ENCODE measurements at places on chromosomes 7 and 10. TPM values are rescaled to one million over a fixed set of nuclear protein-coding genes. Genes with fewer than 3 reads are reported as not detected.

The CTTNBP2 gene
- not detected for total RNA-seq

- no peaks in the 10 kb centered on the region for H3K4me1 ChIP-seq
- no peaks in the 10 kb centered on the region for H3K36me3 ChIP-seq
- no peak overlapping the region for H3K27ac ChIP-seq
- no peak for DNase-seq
These were observed 312.0 kb upstream of the GLI3 start for GRCh38 chr7:42548816-42549611.

DNA sequence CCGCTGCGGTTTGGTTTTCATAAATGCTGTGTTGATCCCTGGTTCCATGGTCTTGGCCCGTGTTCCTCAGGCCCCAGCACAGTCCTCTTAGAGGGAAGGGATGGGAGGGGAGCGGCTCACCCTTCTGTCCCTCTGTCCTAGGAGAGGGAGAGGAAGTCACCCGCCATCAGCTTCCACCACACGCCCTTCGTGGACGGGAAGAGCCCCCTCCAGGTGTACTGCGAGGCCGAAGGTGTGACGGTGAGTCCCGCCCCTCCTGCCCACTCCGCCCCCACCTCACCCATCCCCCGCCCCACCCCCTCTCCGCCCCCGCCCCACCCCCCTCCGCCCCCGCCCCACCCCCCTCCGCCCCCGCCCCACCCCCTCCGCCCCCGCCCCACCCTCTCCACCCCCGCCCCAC, 37.5 kb upstream of the DPYSL4 start:
- no peaks in the 10 kb centered on the region for H3K27me3 ChIP-seq
- H3K4me3 ChIP-seq = no peak overlapping the region
- no peak for DNase-seq
- no peaks in the 10 kb centered on the region for H3K4me1 ChIP-seq
- no peak overlapping the region for H3K27ac ChIP-seq

The GFRA1 gene
- total RNA-seq = not detected

The MMD2 gene
- not detected for total RNA-seq

GRCh38 chr10:102635377-102635776, 8.9 kb upstream of the TRIM8 start:
- H3K4me3 ChIP-seq = peak overlapping the region; percentile 13
- H3K36me3 ChIP-seq = no peaks in the 10 kb centered on the region
- peak overlapping the region; percentile 84 for H3K27ac ChIP-seq

DNA sequence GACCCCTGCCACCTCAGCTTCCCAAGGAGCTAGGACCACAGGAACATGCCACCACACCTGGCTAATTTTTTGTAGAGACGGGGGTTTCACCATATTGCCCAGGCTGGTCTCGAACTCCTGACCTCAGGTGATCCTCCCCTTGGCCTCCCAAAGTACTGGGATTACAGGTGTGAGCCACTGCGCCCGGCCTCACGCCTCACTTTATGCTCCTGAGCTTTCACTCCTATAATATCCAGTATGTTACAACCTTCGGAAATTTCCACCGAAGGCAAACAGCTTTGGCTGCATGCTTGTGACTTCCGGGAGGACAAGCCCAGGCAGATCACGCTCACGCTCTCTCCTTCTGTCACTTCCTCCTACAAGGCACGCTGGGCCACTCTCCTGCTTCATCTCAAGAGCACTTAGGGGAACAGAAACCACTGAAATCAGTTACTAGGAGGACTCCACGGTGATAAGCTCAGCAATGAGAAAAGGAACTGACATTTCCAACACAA, 4.4 kb upstream of the MAD1L1 start:
- DNase-seq = no peak
- no peaks in the 10 kb centered on the region for H3K27me3 ChIP-seq
- H3K4me3 ChIP-seq = no peak overlapping the region
- H3K4me1 ChIP-seq = peaks cover 31% of the 10 kb centered on the region

All from activated CD8-positive, alpha-beta T cell treated with anti-CD3 and anti-CD28 coated beads, Interleukin-2, amount 10 ng/mL, durations not matched to agents 7 days and 5 days (primary cell).